Vagina (tissue), 2 donors: ENCODE measurements at places on chromosomes 6 and 20.

DNA sequence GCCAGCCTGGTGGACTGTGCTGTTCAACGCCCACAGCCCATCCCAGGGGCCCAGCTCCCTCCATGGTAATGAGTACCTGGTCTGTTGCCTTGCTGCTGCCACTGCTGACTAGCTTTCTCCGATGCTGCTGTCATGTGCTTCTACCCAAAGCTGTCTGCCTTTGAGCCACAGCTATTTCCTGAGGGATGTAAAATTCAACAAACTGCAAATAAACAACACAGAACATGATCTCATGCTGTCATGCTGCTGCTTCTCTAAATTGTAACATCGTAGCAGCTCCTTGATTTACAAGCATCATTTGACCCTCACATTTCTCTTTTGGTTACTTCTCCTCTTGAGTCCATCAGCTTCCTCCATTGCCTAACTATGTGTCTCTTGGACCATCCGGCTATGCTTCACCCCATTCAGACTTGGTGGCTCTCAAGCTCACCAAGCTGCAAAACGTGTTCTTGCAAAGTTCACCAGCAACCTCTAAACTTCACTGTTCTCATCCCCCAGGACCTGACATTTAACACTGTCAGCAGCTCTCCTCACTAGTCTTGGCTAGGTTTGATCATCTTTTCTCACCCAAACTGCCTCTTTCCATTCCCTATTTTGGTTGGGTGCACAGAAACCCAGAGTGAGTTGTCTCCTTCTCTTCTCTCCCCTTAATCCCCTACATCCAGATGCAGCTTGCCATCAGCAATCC, 54.6 kb downstream of the FYN start:
- no peak for DNase-seq

DNA sequence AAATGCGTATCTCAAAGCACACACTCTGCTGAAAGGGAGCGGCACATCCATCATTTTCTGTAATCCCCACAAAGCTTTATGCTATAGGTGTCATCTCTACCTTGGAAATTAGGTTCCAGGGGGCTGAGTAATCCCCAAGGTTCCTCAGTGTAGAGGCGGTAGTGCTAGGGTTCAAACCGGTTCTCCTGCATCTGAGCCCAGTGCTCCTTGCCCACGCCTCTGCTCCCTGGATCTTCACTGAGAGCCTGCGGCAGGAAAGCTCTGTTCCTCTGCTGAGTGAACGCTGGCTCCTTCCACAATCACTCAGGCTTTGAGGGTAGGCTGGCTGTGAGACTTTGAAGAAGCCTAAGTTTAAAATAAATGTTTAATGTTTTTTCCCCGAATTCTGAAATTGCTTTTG, 24.9 kb downstream of the SLC22A23 start:
- DNase-seq: no peak

DNA sequence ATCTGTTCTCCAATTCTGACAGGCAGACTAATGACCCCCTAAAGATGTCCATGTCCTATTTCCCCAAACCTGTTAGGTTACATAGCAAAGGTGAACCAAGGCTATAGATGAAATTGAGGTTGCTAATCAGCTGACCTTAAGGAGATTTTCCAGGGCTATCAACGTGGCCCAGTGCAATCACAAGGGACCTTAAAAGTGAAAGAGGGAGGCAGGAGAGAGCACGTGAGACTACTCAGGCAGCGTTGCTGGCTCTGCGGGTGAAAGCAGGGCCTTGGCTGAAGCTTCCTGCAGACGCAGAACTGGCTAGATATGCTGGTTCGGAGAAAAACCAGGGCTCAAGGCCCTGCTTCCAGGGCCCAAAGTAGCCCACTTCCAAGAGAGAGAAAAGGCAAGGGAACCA, 78.7 kb downstream of the NCOA7 start:
- DNase-seq: no peak

DNA sequence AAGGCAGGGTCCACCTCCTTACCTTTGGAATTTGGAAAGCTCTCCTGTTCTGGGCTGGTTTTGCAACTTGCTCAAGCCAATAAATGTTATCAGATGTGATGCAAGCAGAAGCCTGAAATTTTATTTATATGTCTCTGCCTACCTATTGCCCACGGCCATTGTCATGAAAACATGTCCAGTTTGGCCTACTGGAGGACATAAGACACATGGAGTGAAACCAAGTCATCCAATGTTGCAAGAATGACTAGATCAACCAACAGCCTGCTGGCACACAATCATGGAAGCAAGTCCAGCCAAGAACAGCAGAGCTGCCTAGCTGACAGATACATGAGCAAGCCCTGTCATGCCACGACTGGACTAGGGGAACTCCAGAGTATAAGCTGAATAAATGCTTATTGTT, 56.7 kb upstream of the IRAK1BP1 start:
- no peak for DNase-seq

GRCh38 chr6:18457065-18457737, 70.1 kb downstream of the RNF144B start:
- no peak for DNase-seq

DNA sequence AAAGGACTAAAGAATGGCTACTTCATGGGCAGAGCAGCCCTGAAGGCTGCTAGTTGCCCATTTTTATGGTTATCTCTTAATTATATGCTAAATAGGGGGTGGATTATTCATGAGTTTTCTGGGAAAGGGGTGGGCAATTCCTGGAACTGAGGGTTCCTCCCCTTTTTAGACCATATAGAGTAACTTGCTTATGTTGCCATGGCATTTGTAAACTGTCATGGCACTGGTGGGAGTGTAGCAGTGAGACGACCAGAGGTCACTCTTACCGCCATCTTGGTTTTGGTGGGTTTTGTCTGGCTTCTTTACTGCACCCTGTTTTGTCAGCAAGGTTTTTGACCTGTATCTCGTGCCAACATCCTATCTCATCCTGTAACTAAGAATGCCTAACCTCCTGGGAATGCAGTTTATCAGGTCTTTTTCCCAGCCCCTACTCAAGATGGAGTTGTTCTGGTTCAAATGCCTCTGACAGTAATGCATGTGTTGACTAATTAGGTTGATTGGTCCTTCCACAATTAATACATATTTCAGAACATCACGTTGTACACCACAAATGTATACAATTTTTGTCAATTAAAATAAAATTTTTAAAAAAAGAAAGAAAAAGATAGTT, 139.5 kb downstream of the PDE7B start:
- no peak for DNase-seq

- DNase-seq: no peak
Measured at GRCh38 chr20:62282103-62282502, 20.7 kb upstream of the ADRM1 start.

GRCh38 chr6:129748212-129748900, 38.4 kb upstream of the ARHGAP18 start:
- no peak for DNase-seq

GRCh38 chr6:89479897-89480296, 46.9 kb downstream of the ANKRD6 start:
- no peak for DNase-seq

GRCh38 chr6:167968091-167968490, 29.4 kb upstream of the KIF25 start:
- DNase-seq: no peak
